Caki2 (cell line): ENCODE measurements at places on chromosomes 6 and 20. TPM values are rescaled to one million over a fixed set of nuclear protein-coding genes. Genes with fewer than 3 reads are reported as not detected.

The COX4I2 gene
- not detected in 2 replicates for total RNA-seq

The PRICKLE4 gene
- 0.20 TPM in 1 of 2 replicates, not detected in the other for total RNA-seq

The CASS4 gene
- total RNA-seq = not detected in 2 replicates

The ACSS1 gene
- 17.6 and 18.0 TPM in 2 replicates for total RNA-seq

The TMC2 gene
- total RNA-seq = not detected in 2 replicates

The LY86 gene
- total RNA-seq = not detected in 2 replicates

The PPP1R3G gene
- 0.14 and 0.26 TPM in 2 replicates for total RNA-seq

The MUC21 gene
- not detected in 2 replicates for total RNA-seq

GRCh38 chr20:38950254-38950653 lies 11.9 kb upstream of the DHX35 start:
- no peak for DNase-seq

DNA sequence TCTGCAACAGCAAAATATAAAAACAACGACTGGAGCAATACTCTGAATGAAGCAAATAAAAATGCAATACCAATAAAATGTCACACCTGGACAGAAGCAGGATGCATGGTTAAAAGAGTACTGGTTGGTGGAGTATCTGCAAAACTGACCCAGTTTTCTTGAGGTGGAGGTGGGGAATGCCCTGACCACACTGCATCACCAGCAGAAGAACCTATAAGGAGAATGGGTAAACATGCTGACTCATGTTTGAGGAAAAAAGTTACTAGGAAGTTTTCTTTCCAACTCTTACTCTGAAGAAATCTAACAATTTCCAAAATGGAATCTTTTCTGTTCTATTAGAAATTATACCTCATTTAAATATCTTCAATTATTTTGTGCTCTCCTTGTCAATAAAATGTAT lies 43.6 kb downstream of the REPS1 start:
- DNase-seq = peak; percentile 73

- DNase-seq = no peak
Measured at GRCh38 chr6:130893277-130893676, 66.1 kb downstream of the SMLR1 start.

- DNase-seq = no peak
Measured at GRCh38 chr6:146551545-146551944, 7.9 kb downstream of the RAB32 start.

DNA sequence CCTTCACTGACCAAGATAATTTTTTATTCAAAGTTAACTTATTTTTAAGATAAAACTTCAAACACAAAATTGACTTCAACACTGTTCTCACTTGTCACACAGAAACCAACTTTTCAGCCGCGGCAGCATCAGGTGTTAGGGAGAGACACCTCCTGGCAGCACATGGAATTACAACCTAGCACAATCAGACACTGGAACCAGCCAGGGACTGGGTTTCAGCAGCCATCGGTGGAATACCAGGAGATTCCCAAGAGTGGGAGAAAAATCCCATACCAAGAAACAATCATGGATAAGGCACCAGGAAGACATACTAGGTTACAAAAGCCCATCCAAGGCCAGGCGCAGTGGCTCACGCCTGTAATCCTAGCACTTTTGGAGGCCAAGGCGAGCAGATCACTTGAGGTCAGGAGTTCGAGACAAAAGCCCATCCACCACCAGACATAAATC lies 70.0 kb downstream of the SNX5 start:
- peak; percentile 43 for DNase-seq

GRCh38 chr20:19492116-19492515 lies 265.9 kb upstream of the RIN2 start:
- DNase-seq = no peak

- no peak for DNase-seq
Measured at GRCh38 chr20:6471110-6471647, 296.3 kb upstream of the BMP2 start.

- DNase-seq = no peak
Measured at GRCh38 chr20:8020314-8021079, 936 bp upstream of the TMX4 start.
